Hematopoietic multipotent progenitor cell treated with erythropoietin and hydrocortisone succinate and interleukin-3 and kit ligand, for 17 days (in vitro differentiated cells): ENCODE measurements at places on chromosomes 6 and 20.

DNA sequence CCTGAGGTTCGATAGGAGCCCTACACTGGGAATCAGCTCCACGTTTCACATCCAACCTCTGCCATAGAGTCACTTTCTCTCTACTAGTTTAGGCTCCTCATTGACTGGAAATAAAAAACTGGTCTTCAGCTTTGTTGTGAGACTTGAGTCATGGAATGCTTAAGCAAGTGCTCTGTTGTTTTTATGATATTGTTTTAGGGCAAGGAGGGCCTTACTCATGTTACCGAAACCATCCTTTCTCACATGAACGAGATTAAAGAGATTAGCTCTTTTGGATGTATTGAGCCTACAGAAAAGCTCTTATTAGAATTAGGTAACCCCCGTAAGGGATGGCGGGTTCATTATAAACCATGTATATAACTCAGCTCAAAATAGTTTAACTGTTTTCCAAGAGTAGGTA lies 6.9 kb upstream of the MOCS1 start:
- no peak for DNase-seq

- no peak for DNase-seq
Observed at GRCh38 chr20:56776345-56776744, 147.2 kb downstream of the TFAP2C start.

- no peak for DNase-seq
Observed at GRCh38 chr6:129501740-129502660, 208.0 kb downstream of the ARHGAP18 start.

GRCh38 chr6:227074-227782 lies 65.1 kb upstream of the DUSP22 start:
- DNase-seq, result no peak

DNA sequence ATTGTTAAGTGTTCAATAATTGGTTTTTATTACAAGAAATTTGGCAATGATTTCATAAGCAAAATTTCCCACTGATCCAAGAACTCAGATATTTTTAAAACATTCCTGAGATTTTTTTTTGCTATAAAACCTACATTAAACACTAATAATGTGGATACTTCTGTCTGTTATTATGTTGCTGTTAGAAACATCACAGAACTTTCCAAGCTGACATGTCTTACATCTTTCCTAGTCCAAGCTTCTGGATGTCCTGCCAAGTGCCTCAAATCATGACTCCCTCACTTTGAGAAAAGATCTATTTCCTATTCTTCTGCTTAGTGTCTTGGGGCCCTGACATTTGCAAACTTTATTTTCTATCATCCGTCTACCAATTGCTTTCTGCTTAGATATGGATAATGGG lies 110.8 kb downstream of the RFPL4B start:
- DNase-seq, result no peak

GRCh38 chr6:25487012-25487411 lies 165.0 kb upstream of the SCGN start:
- DNase-seq, result no peak

- DNase-seq, result no peak
Observed at GRCh38 chr20:17560344-17561074, 9.4 kb upstream of the DSTN start.

DNA sequence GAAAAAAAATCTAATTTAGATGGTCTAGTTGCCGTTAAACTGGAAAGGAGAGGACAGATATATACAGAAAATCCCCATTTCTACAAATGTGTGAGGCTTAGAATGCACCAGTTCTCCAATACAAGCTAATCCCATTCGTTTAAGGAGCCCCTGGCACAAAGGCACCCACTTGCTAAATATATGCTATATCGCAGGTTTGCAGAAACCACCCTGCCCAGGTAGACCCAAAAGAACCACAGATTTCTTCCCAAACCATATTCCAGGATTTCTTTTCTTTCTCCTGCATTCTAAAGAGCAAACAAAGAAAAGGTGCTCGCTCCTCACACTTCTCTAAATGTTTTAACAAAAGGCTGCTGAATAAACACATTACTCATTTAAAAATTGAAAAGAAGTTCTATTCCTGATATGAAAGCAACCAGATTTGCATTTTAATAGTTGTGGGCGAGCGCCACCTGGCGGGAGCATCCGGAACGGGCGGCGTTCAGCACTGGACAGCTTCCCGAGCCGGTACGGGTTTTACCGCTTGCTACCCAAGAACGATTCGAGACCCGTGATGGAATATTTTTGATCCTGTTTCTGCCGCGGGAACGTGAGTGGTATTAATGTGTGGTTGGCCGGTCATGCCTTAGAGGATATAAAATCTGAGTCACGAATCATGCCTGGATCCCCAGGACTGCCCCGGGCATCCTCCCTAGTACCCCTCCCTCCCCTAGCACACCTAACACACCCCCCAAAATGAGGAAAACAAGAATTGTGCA lies 2.1 kb downstream of the PTPRT start:
- DNase-seq, result peak; percentile 34

DNA sequence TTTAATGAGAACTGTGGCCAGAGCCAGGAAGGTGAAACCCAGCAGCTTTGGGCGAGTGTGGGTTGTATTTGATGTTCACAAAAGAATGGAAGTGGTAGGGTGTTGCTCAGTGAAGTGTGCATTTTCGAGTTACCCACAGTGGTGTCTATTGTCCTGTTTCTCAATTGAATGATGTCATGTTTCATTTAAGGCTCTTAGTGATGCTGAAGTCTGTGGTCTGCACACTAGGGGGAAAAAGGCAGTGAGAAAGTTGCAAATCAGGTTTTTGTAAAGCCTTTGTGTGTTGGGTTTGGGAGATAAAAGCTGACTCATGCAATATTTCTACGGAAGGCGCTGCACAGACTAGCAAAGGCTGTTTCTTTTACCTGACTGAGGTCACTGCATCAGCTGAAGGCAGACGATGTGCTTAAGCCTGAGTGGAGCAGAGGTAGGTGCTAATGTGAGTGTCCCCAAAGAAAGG lies 121.1 kb downstream of the PLEKHG1 start:
- no peak for DNase-seq

DNA sequence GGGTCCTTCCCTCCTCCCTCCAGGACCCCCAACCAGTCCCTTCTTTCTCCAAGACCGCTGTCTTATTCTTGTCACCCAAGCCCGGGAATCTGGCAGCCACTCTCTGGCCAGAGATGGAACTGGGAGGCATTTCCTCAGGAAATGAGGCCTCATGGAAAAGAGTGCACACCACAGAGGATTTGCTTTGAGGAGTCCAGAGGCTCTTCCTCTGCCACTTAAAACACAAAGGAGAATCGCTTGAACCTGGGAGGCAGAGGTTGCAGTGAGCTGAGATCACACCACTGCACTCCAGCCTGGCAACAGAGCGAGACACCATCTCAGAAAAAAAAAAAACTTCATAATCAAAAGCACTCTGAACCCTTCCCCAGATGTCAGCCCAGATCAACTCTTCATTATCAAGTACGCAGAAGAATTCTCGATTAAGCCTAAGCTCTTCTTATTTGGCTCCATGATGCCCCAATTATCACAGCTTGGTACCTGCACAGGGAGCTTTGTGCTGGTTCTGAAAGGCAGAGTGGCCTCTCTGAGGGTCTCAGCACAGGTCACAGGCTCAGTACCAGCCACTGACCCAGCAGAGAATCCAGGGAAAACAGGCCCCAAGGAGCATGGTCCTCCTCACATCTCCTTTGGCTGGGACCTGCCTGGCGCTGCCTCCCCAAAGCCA lies 82.9 kb upstream of the MAFB start:
- no peak for DNase-seq

DNA sequence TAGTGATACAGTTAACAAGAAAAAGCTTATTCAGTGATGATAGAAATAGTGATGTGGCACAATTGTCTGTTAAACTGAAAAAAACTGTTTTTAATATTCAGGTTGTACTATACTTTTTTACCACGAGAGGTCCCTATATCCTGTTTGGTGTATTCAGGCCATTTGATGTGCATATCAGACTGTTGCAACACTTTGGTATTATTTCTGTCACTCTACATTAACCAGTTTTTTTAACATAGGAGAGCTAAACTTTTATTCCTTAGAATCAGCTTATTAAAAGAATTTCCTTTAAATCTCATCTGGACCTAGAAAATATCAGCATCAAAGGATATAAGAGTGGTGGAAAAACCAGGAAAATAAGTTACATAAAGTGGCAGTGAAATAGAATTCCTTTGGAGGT lies 36.8 kb downstream of the TSPYL4 start:
- DNase-seq, result peak; percentile 54

- no peak for DNase-seq
Observed at GRCh38 chr6:150580489-150580888, 19.2 kb upstream of the PLEKHG1 start.

DNA sequence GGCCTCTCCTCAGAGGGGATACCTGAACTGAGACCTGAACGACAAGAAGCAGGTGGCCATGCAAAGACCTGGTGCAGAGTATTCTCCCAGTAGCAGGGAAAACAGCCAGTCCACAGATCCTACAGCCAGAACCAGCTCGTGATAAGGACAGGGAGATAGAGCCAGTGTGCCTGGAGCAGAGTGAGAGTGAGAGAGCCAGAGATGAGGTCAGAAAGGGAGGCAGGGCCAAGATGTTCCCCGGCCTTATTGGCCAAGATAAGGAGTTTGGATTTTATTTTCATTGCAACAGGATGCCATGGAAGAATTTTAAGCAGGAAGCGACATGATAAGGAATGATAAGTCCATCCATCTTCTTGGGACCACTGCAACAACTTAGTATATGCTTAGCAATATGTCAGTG lies 111.8 kb downstream of the UBE3D start:
- no peak for DNase-seq

GRCh38 chr6:149457316-149457884 lies 27.4 kb downstream of the ZC3H12D start:
- no peak for DNase-seq

GRCh38 chr20:50548396-50548795 lies 38.2 kb downstream of the PTPN1 start:
- no peak for DNase-seq

DNA sequence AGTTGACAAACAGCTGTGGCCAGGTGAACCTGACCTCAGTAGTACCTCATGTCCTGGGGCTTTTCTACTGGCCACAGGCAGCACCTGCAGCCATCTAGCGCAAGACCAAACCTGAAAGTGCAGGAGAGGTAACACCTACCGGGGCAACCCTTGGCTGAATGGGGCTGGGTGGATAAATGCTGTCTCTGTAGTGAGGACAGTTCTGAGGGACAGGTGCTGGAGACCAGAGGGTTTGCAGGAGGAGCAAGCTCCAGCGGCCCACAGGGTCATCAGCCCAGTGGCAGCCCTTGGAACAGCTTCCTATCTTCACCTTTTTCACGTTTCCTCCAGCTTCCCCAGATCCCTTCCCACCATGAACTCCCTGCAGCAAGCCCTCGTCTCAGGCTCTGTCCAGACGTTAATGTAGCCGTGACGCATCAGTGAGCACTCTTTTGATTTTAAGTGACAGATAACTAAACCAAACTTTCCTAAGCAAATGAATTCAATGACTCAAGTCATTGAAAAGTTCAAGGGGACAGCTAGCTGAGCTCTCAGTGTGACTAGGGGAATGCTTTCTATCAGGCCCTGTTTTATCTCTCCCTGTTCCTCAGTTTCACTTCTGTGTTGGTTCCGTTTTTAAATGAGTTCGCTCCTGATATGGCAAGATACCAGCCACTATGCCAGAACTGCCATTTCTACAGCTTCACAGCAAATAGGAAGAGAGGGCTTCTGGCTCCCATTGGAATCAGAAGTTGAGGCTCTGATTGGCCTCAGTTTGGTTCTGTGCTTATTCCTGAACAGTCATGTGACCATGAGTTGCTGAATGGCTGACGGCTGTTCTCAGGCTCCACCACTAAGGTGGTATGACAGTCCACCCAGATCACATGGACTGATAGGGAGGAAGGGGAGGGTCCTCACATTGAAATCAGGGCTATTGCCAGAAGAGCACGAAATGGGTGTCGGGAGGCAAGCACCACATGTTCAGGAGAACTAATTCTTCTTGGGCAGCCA lies 12.1 kb upstream of the PFDN4 start:
- DNase-seq, result no peak

GRCh38 chr6:15561447-15562199 lies 101.2 kb downstream of the DTNBP1 start:
- no peak for DNase-seq
